ENCODE measurements at places on chromosomes 4 and X.

- DNase-seq = no peak
Measured at GRCh38 chr4:171794528-171794927, 18.7 kb upstream of the GALNTL6 start.

- no peak for DNase-seq
Measured at GRCh38 chr4:125750828-125751466, 436.2 kb downstream of the FAT4 start.

DNA sequence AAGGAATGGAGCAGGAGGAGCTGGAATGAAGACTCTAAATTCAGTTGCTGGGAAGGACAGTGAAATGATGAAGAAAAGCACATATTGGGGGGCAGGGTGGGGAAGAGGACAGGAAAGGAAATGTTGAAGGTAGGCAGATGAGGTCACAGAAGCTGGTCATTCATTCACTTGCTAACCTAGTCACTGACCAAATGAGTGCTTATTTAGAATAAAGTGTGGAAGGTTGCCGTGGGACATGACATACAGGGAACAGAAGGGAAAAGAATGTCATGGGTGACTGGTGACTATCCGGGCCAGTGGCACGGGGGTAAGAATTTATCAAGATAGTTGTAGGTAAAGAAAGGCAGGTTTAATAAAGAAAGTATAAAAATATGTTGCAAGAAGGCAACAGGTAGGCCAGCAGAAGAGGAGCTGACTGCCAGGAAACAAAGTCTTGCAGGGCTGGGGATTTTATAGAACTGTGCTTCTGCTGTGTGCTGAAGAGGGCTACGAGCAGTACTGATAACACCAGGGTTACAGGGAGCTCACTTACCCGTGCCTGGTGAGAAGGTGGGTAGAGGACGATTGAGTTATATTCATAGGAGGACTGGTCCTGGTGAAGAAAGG lies 31.9 kb upstream of the TLR3 start:
- DNase-seq = no peak

GRCh38 chrX:20374450-20374849 lies 107.7 kb upstream of the RPS6KA3 start:
- DNase-seq = no peak

DNA sequence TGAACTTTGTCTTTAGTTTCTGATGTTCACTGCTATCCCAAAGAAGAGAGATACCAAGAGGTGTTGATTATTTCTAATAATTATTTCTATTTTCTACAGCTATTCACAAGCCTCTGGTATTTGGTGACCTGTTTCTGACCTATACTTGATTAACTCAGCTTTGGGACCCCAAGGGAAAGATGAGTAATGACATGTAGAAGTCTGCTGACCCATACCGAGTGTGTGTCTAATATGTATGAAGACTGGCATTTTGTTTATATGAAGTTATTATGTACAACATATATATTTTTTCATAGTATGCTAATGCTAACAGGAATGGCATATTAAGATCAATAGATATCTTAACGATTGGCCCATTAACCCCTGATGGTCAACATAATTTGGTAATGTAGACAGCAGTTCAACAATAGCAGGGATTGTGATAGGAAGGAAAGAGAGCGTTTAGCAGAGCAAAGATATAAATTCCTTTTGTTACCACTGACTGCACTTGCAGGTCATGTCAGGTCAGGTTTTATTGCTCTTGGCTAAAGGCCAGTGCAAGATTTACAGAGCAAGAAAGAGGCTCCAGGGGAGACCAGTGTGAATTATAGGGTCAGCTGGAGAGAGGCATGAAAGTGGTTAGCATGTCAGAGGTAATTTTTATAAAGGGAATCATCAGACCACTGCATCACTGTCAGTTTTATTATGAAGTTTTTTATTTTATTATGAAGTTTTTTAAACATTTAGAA lies 94.7 kb upstream of the DIPK2B start:
- no peak for DNase-seq

DNA sequence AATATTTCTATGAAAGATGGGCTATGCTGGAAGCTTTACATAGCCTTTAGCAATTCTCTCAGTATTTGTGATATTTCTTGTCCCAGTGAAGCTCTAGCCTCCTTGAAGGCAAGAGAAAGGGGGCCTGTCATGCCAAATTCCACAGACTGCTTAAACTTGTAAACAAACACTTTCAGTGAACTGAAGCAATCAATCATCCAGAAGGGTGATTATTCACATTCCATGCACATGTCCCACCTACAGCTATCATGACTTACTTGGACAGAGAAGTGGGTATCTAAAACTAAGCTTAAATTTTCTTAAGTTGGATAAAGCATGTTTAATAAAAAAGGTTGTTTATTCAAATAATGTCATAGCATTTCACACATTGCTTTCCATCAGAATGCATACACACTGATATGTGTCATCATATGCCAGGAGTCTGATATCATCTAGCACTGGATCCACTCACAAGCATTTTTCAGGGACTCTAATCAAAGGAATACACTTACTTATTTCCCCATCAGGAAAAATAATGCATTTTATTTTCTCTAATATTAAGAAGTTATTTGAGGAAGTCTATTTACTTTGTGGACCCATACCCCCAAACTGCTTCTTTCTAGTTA lies 1.2 kb upstream of the FSTL5 start:
- no peak for DNase-seq

DNA sequence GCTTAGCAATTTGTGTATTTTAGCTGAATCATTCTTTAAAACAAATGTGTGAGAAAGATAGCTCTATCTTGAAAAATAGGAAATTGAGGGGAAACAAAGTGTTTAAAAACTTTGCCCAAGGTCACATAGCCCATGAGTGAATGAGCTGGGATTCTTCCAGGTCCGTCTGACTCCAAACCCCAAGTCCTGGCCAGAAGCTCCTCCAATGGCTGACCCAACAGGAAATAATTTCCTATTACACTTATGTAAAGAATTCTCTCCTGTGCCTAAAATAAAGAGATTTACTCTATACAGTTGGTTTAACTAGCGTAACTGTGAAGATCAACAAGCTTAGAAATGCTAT lies 287.6 kb downstream of the ARHGAP24 start:
- DNase-seq = no peak

DNA sequence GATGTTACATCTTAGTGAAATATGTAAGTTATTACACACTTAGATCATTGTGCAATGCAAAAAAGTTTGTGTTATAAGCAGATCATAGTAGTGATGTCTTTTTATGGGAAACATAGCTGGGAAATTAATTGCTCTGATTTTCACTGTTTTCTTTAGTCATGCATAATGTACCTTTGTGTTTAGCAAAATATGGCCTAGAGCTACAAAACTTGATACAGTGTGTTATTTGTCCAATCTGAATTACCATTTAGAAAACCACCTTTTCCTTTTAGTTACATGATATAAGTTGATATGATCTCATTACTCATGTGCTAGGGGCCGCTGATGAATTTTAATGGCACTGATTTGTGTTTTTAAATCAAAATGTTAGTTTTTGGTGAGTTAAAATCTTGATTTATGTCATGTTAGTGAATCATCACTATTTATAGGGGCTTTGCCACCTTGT lies 2.0 kb downstream of the BMPR1B start:
- no peak for DNase-seq

DNA sequence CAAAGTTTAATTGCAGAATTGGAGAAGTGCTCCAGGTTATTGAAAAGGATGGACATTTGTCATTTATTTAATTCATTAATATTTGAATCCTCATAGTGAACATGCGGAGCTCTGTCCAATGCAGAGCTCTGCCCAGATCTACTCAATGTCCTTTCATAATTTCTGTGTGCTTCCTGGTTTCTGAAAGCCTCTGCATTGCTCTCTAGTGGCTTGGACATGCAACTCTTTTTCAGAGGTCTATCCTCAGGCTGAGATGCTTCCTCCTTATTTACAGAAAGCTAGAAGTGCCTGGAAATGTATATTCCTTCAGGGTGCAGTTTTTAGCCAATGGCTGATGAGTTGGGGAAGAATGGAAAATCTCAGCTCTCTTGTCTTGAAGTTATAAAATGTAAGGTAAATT lies 786.1 kb upstream of the AADAT start:
- peak; percentile 0 for DNase-seq

GRCh38 chr4:172897046-172897445 lies 271.6 kb upstream of the GALNT7 start:
- DNase-seq = no peak

DNA sequence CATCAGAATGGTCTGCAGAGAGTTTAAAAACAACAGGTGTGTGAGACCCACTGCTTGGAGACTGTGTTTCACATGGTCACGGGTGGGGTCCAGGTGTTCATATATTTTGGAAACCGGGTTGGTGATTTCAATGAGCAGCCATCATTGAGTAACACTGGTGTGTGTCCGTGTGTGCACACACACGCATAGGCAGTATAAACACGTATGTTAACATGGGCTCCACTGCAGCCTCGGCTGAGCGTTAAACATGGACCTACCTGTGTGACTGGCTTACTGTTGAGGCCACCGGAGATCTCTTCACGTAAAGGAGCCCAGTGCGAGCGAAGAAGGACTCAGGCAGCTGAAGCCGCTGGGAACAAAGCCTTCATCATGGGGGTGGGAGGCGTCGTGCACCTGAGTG lies 56.9 kb upstream of the TLR3 start:
- DNase-seq = no peak

DNA sequence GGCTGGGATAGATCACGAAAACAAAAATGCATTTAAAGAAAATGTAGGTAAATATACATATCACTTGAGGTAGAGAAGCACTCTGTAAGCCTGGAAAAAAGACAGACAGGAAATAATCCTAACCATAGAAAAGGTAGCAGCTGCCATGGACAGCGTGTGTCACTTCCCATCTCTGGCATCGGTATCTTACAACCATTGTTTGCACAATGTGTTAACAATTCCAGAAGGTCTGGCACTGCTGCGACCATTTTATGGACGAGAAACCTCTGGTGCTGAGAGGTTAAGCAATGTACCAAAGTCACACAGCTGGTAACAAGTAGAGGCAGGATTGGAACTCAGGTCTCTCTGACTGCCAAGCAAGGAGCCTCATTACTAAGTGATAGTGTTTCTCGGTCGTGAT lies 1.7 kb upstream of the MTNR1A start:
- DNase-seq = no peak

DNA sequence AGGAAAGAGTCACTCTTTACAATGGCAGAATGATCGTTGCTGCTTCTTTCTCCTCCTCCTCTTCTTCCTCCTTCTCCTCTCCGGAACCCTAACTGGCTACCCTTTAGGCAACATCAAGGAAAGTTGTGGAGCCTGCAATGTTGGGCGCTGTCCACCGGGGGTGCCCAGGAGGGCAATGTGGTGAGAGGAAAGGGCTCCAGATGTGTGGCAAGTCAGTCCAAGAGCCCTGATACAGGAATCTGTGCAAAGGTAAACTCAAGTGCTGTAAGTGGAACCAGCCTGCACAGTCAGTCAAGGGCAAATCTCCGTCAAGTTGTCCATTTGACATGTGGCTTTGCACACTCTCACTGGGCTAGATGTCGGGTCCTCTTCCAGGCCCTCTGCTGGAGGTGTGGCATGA lies 2.8 kb downstream of the RTL5 start:
- peak; percentile 16 for DNase-seq

- DNase-seq = no peak
Measured at GRCh38 chrX:15465896-15466651, 27.1 kb downstream of the PIR start.

- no peak for DNase-seq
Measured at GRCh38 chrX:130606425-130606824, 204.6 kb downstream of the RBMX2 start.

- DNase-seq = no peak
Measured at GRCh38 chrX:11214346-11215190, 78.6 kb upstream of the AMELX start.

- DNase-seq = no peak
Measured at GRCh38 chr4:138236037-138236436, 6.1 kb downstream of the SLC7A11 start.

- no peak for DNase-seq
Measured at GRCh38 chr4:3852711-3853110, 86.5 kb downstream of the ADRA2C start.

DNA sequence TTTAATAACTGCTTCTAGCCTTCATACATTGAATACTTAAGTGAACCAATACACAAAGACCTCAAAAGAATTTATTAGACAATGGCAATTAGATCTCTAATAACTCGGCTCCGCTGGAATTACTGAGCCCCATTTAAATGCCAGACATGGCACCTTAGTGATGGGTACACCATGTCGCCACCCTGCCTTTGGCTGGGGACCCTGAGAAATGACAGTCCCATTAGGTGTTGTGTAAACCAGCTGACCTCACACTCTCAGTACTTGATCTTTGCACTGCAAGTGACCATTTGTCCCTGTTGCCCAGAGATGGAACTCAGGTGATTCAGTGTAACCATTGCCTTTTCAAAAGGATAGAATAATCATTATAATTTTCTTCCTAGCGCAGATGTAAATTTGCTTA lies 144.6 kb upstream of the SMARCAD1 start:
- DNase-seq = no peak

DNA sequence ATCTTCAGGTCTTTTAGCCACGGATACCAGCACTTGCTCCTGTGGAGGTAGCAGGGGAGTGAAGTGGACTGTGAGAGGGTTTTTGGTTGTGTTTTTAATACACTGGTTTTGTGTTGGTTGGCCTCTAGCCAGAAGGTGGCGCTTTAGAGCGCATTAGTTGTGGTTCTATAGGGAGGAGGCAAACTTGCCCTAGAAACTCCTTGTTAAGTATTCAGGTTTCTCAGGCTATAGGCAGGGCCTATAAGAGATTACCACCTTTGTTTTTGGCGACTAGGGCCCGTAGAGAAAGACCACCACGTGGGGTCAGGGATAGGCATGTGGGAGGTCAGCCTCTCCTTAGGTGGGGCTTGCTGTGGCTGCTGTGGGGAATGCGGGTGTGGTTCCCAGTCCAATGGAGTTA lies 221.6 kb upstream of the SPANXN4 start:
- no peak for DNase-seq

DNA sequence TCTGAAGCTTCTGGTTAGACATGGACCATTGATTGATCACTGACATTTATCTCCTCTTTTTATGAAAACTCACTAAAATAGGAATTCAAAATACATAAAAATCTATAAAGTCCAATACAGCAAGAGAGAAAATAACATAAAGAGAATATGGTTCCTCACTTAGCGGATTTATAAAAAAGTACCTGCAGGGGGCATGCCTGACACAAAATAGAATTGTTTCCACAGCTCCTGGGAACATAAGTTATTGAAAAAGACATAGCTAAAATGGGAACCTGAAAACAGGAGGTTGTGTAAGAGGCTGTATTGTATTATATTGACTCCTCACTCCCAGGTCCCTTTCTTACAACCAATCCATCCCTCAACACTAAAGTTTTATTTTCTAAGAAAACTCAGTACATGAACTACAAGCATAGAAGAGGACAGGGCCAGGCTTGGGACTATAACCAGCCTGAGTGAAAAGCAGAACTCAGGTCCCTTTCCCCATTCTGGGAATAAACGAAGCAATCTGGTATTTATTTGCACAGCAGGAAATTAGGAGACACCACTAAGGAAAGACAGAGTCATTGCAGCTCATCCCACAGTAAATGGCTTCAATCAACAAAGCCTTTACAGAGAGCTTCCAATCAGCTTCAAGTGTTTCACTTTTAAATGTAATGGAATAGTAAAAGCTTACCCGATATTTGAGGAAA lies 121.1 kb upstream of the NDST4 start:
- peak; percentile 66 for DNase-seq

Data from AML-193 (cell line).